Activated naive CD8-positive, alpha-beta T cell treated with anti-CD3 and anti-CD28 coated beads for 36 hours (primary cell): ENCODE measurements at places on chromosomes 7 and 10. TPM values are rescaled to one million over a fixed set of nuclear protein-coding genes. Genes with fewer than 3 reads are reported as not detected.

GCK gene
- total RNA-seq, result 3.7 TPM

GRCh38 chr10:53646525-53646924 is 873.9 kb upstream of the MBL2 start:
- no peaks in the 10 kb centered on the region for H3K4me1 ChIP-seq
- no peak overlapping the region for H3K4me3 ChIP-seq
- H3K27me3 ChIP-seq, result no peaks in the 10 kb centered on the region
- no peak for DNase-seq

- H3K36me3 ChIP-seq, result no peaks in the 10 kb centered on the region
- H3K27me3 ChIP-seq, result no peaks in the 10 kb centered on the region
- DNase-seq, result no peak
- H3K4me3 ChIP-seq, result no peak overlapping the region
Measured at GRCh38 chr10:65788271-65788670, 1137.6 kb upstream of the LRRTM3 start.

DNA sequence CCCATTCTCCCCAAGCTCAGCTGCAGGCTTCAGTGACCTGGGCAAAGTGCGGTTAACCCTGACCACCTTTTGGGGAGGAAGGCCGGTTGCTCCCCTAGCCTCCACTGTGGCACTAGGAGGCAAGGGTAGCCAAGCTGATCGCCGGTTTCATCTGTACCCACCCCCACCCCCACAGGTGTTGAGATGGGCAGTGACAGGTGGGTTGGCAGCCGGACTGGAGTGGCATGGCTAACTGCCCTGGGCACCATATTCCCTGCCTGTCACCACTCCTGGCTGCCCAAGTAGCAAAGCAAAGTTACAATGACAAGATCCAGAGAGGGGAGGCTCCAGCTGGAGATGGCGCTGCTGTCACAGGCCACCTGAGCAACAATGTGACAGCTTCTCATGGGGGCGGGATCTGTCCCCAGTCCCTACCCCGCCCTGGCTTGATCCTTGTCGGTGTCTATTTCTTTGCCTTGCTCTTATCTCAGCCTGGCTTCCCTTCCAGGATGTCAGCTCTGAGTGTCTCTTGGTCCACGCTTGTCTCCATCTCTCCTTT is 27.0 kb upstream of the BMS1 start:
- peaks cover 73% of the 10 kb centered on the region for H3K27me3 ChIP-seq
- peak overlapping the region; percentile 34 for H3K4me3 ChIP-seq
- no peak overlapping the region for H3K27ac ChIP-seq
- no peak for DNase-seq
- H3K4me1 ChIP-seq, result no peaks in the 10 kb centered on the region
- H3K36me3 ChIP-seq, result no peaks in the 10 kb centered on the region

GRCh38 chr7:34747176-34747781 is 89.3 kb downstream of the NPSR1 start:
- no peak overlapping the region for H3K4me3 ChIP-seq
- H3K4me1 ChIP-seq, result no peaks in the 10 kb centered on the region
- peaks cover 10% of the 10 kb centered on the region for H3K27me3 ChIP-seq
- H3K27ac ChIP-seq, result no peak overlapping the region

ADRA2A gene
- total RNA-seq, result not detected

GPR158 gene
- total RNA-seq, result not detected

TMEM176B gene
- not detected for total RNA-seq

LLCFC1 gene
- not detected for total RNA-seq

- no peak overlapping the region for H3K4me3 ChIP-seq
- H3K27me3 ChIP-seq, result no peaks in the 10 kb centered on the region
- H3K4me1 ChIP-seq, result peaks cover 3% of the 10 kb centered on the region
- DNase-seq, result no peak
Measured at GRCh38 chr7:102303669-102304422, 17.2 kb downstream of the SH2B2 start.

- peaks cover 11% of the 10 kb centered on the region for H3K27me3 ChIP-seq
- no peak overlapping the region for H3K4me3 ChIP-seq
- no peaks in the 10 kb centered on the region for H3K4me1 ChIP-seq
- H3K36me3 ChIP-seq, result no peaks in the 10 kb centered on the region
- no peak overlapping the region for H3K27ac ChIP-seq
- DNase-seq, result no peak
Measured at GRCh38 chr10:131436458-131436857, 124.9 kb upstream of the TCERG1L start.

GRCh38 chr10:5779730-5780129 is 33.5 kb downstream of the GDI2 start:
- no peak overlapping the region for H3K4me3 ChIP-seq
- H3K36me3 ChIP-seq, result peaks cover 74% of the 10 kb centered on the region
- peaks cover 54% of the 10 kb centered on the region for H3K4me1 ChIP-seq
- no peaks in the 10 kb centered on the region for H3K27me3 ChIP-seq
- no peak for DNase-seq

DNA sequence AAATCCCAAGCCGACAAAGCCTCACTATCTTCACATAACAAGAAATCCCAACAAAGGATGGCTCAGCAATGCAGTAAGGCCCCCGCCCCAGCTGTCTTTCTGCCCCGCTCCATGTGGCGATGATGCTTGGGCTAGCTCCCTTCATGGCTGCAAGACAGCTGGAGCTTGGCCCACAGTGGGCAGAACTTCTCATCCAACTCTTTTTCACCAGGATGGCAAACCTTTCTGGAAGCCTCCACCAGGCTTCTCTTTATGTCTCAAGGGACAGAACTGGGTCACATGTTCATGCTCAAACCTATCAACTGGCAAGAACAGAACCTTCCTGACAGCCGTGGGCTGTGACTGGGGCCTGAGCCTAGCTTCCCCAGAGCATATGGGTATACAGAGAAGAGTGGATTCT is 260.5 kb upstream of the MKLN1 start:
- peaks cover 54% of the 10 kb centered on the region for H3K4me1 ChIP-seq
- DNase-seq, result no peak
- no peaks in the 10 kb centered on the region for H3K27me3 ChIP-seq
- H3K27ac ChIP-seq, result peak overlapping the region; percentile 32

- DNase-seq, result no peak
- H3K27ac ChIP-seq, result no peak overlapping the region
- H3K36me3 ChIP-seq, result peaks cover 4% of the 10 kb centered on the region
Measured at GRCh38 chr7:102132209-102132752, 154.4 kb upstream of the SH2B2 start.

GRCh38 chr7:114652041-114652440 is 237.4 kb downstream of the FOXP2 start:
- no peaks in the 10 kb centered on the region for H3K36me3 ChIP-seq
- no peak overlapping the region for H3K27ac ChIP-seq
- no peaks in the 10 kb centered on the region for H3K4me1 ChIP-seq
- no peak overlapping the region for H3K4me3 ChIP-seq
- no peaks in the 10 kb centered on the region for H3K27me3 ChIP-seq

- H3K36me3 ChIP-seq, result no peaks in the 10 kb centered on the region
- H3K4me1 ChIP-seq, result peaks cover 2% of the 10 kb centered on the region
- H3K27me3 ChIP-seq, result no peaks in the 10 kb centered on the region
Measured at GRCh38 chr10:69416695-69417094, at the start of gene TACR2. Gene TACR2 (minus strand): TSS chr10:69416918. CDS start chr10:69416323, 595 bp downstream.

VPS37D gene
- total RNA-seq, result 0.44 TPM

HOXA4 gene
- not detected for total RNA-seq

DNA sequence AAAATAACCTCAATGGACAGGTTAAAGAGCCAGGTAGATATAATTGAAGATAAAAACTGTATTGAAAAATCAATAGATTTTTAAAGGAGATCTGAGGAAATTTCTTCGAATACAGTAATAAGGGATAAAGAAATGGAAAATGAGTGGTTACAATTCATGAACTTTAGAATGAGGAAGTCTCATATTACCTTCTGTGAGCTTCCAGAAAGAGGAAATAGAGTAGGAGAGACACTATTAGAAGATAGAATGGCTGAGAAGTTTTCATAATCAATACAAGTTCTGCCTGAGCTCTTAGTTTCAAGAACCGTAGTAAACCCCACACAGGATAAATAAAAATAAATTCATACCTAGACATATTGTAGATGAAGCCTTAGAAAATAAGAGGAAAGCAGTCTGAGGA is 11.5 kb downstream of the SDK1 start:
- H3K27ac ChIP-seq, result no peak overlapping the region
- H3K4me3 ChIP-seq, result no peak overlapping the region
- peaks cover 2% of the 10 kb centered on the region for H3K4me1 ChIP-seq
- DNase-seq, result no peak
- peaks cover 23% of the 10 kb centered on the region for H3K27me3 ChIP-seq

DNA sequence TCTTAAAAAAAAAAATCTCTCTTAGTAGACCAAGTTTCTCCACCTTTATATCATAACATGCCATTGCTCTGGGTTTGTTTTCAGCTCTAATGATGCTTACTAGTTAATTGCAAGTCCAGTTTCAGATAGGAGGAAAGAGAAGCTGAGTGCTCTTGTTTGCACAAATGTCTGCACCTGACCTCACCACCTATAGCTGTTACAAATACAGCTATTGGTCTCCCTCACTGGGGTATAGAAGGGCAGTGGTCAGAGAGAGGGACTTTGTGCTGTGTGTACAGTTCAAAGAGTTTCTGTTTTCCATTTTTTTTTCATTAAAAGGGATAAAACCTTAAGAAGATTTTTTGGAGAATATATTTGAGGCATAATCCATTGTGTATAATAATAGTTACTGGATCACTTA is 52.7 kb downstream of the TAS2R16 start:
- no peak overlapping the region for H3K27ac ChIP-seq
- H3K4me3 ChIP-seq, result no peak overlapping the region
- no peaks in the 10 kb centered on the region for H3K27me3 ChIP-seq
- no peak for DNase-seq
- H3K36me3 ChIP-seq, result no peaks in the 10 kb centered on the region

TRIM4 gene
- total RNA-seq, result 21.8 TPM

- H3K27me3 ChIP-seq, result no peaks in the 10 kb centered on the region
- no peak overlapping the region for H3K4me3 ChIP-seq
- no peaks in the 10 kb centered on the region for H3K4me1 ChIP-seq
- H3K36me3 ChIP-seq, result no peaks in the 10 kb centered on the region
- no peak for DNase-seq
Measured at GRCh38 chr7:114312649-114313048, 102.0 kb upstream of the FOXP2 start.
